ENCODE measurements at places on chromosomes 12 and 14.

GRCh38 chr12:51686727-51687126, 95.7 kb downstream of the SCN8A start:
- no peak for DNase-seq

DNA sequence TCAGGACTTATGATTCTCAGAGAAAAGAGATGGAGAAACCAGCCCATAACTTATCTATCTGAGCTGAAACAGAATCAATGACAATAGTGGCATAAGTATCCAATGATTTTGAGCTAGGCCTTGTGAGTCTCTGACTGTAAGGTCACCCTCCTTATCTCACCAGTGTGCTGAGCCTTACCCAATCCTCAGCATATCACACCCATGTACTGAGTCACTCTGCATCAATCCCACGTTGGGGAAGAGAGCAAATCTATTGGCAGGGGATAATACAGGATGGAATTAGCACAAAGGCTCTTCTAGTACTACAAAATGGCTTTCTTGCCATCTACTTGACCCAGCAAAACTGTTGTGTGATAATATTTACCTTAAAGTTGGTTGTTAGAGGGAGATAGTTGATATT, 997.8 kb downstream of the NRXN3 start:
- no peak for DNase-seq

DNA sequence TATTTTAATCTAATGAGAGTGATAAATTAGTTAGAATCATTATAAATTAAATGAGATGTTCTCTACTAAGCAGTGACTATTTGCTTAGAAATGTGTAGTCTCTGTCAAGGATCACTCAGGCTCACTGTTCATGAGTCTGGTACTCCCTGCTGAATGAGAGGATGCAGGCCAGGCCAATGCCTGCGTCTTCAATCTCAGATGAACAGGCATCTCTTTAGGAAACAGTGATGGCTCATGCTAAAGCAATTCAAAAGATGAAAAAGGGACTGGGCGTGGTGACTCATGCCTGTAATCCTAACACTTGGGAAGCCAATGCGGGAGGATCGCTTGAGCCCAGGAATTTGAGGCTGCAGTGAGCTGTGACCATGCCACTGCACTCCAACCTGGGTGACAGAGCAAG, 106.8 kb downstream of the ZFC3H1 start:
- DNase-seq = peak; percentile 53

- no peak for DNase-seq
These were observed 30.9 kb downstream of the TDP1 start for GRCh38 chr14:89986462-89987160.

GRCh38 chr14:31069343-31069742, 43.2 kb upstream of the STRN3 start:
- no peak for DNase-seq

DNA sequence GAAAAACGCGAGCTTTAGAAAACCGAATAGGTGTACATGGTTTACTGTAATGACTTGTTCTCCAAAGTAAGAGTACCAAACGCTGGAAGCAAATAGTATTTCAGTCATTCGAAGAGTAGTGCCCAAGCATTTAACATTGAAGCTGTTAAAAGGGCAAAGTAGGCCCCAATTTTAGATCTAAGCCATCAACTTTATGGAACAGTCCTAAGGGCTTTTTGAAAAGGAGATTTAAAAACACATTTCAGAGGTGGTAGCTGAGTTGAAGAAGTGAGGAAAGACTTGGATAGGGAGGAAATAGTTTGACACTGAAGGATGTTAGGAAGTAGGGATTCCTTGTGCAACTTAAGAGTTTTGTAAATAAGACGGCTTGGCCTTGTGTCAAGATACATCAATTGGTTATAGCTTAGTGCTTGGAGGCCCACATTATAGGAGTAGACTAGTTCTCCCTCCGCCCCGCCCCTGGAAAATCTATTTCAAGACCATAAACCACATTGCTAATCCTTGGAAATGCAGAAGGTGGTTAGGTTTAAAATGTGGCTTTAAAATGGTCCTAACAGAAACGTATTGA, 783 bp upstream of the TUBA1B start:
- DNase-seq = peak; percentile 51

DNA sequence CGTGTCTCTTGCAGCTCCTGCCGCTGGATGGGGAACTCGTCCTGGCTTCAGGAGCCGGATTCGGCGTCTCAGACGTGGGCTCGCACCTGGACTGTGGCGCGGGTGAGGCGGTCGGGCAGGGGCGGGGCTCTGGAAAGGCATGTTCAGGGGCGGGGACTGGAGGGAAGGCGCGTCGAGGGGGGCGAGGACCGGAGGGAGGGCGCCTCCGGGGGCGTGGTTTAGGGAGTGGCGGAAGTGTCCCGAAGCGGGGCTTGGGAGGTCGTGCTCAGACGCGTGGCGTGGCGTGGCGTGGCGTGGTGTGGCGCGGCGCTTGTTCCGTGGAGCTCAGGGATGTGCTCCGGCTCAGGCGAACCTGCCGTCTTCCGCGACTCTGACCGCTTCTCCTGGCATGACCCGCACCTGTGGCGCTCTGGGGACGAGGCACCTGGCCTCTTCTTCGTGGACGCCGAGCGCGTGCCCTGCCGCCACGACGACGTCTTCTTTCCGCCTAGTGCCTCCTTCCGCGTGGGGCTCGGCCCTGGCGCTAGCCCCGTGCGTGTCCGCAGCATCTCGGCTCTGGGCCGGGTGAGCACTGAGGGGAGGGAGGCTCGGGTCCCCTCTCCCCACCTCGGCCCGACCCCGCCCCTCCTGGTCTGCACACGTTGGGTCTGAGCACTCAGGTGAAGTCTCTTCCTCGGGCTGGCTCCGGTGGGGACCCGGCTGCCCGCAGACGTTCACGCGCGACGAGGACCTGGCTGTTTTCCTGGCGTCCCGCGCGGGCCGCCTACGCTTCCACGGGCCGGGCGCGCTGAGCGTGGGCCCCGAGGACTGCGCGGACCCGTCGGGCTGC, 6.2 kb downstream of the AMN start:
- no peak for DNase-seq

- DNase-seq = no peak
These were observed 23.8 kb downstream of the CD163 start for GRCh38 chr12:7479771-7480170.

DNA sequence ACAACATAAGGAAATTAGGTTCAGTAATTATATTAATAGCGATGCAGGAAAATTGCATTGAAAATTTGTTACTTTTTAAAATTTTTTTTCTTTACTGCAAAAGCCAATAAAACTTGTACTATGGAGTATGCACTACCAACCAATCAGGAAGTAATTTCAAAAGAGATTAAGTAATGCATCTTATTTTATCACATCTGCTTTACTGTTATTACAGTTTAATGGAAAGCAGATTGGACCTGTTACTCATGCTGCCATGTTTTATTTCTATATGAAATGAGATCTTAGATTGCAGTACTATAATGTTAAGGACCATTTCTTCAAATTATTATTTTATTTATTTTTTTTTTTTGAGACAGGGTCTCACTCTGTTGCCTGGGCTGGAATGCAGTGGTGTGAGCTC, 1.7 kb upstream of the STRN3 start:
- no peak for DNase-seq

DNA sequence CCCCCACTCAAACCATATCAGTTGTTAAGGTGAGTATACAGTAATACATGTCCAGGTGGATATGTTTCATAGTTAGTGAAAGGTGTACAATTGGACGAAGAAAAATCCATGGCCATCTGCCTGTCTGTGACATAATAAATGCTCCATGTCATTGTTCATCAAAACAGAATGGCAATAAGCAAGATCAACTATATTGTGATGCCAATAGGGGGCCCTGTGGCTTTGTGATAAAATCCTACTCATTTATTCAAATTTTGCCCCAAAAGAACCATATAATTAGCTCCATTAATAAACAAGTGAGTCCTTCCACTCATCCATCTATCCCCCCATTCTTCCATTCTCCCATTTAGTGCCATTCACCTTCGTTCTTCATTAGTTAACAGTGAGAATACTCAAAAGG, 102.0 kb downstream of the MGST1 start:
- DNase-seq = no peak

GRCh38 chr12:114993165-114993564, 309.2 kb upstream of the TBX3 start:
- DNase-seq = no peak

- no peak for DNase-seq
These were observed 75.3 kb downstream of the ITPK1 start for GRCh38 chr14:93040443-93040842.

- no peak for DNase-seq
These were observed 27.6 kb upstream of the GALNT9 start for GRCh38 chr12:132356691-132357622.

GRCh38 chr14:88258021-88258420, 65.0 kb downstream of the KCNK10 start:
- DNase-seq = no peak

- no peak for DNase-seq
These were observed 238.7 kb upstream of the SEL1L start for GRCh38 chr14:81772381-81772780.

GRCh38 chr12:65585648-65586602, 238.4 kb upstream of the HMGA2 start:
- DNase-seq = no peak

DNA sequence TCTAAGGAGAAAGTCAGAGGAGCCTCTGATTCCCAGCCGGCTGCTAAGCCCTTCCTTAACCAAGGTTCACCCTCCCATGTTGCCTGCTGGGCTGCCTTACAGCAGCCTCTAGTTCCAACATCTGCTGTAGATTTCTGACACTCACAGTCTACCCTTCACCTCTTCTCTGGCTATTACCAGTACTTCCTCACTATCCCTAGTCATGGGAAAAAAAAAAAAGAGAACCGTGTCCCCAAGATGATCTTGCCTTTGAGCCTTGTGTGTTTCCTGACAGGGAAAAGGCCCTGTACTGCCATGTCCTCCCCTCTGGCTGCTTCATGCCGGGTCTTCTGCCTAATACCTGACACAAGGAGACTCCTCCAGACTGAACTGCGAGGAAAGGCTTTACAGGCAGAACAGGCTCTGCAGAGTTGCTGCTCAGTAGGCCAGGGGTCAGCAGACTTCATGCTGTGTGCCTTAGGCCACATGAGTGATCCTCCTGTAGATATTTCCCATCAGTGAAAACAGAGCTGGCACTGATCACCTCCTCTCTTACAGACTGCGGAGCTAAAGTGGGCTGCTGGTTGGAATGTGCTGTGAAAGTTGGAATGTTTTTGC, 46.8 kb downstream of the PRKCH start:
- DNase-seq = peak; percentile 40

GRCh38 chr12:123942911-123943648, 29.6 kb downstream of the CCDC92 start:
- DNase-seq = no peak

DNA sequence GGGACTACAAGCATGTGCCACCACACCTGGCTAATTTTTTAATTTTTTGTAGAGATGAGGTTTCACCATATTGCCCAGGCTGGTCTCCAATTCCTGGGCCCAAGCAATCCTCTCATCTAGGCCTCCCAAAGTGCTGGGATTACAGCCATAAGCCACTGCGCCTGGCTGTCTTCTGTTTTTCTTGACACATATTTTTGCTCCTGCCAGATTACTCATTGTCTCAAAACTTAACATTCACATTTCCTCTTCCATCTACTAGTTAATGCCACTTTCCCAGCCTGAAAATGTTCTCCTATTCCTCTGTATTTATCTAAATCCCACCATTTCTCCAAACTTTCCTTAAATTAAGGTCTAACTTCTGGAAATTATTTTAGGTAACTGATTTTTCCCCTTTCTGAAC, 36.2 kb upstream of the KCNH3 start:
- no peak for DNase-seq

DNA sequence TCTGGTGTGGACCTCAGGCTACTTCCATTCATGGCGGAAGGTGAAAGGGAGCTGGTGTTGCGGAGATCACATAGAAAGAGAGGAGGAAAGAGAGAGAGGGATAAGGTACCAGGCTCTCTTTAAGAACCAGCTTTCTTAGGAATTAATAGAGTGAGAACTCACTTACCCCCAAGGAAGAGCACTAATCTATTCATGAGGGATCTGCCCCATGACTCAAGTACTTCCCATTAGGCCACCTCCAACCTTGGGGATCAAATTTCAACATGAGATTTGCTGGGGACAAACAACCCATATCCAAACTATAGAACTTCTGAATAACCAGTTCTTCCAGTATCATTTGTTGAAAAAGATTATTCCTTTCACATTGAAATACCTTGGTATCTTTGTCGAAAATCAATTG, 34.0 kb upstream of the C2CD5 start:
- DNase-seq = no peak

GRCh38 chr14:100342195-100342594, 19.1 kb downstream of the SLC25A47 start:
- DNase-seq = no peak

- DNase-seq = no peak
These were observed 40.8 kb downstream of the SYNE3 start for GRCh38 chr14:95475540-95476240.
